ENCODE measurements at places on chromosomes 5 and 9. TPM values are rescaled to one million over a fixed set of nuclear protein-coding genes. Genes with fewer than 3 reads are reported as not detected.

The CXCL14 gene
- polyA plus RNA-seq, result 613 TPM

The C5orf22 gene
- 21.0 TPM for polyA plus RNA-seq

DNA sequence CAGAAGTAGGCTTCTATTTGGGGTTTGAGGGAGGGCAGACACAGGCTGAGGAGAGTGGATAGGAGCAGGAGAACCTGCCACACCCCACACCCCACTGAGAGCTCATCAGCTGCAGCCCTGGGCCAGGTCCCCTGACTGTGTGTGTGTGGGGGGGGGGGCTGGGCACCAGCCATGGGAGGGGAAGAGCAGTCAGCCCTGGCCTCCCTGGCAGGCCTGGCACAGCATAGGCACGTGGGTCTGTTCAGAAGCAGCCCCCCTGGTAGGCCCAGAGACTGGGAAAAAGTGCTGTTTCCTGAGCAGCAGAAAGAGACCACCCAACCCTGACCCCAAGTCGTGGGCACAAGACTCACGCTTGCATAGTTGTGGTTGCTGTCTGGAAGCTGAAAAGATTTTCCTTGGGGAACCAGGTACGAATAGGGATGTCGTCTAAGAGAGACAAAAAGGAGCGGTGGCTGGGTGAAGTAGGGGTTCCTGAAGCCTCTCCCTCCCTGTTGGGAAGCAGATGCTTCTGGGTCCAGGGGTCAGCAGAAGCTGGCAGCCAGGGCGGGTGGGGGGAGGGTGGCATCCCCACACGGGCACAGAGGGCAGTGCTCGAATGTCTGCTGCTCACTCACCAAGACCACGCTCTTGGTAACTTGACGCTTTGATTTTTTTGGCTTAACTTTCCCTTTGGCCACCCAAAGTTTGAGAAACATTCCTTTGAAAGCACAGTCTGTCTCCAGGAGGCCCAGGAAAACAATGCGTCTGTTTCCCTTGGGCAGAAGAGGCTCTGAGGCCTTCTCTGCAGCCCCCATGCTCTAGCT is 2.9 kb downstream of the NSMF start:
- H3K36me3 ChIP-seq, result no peaks in the 10 kb centered on the region
- DNase-seq, result no peak
- peaks cover 18% of the 10 kb centered on the region for H3K4me1 ChIP-seq
- no peak overlapping the region for H3K27ac ChIP-seq

- peaks cover 10% of the 10 kb centered on the region for H3K4me1 ChIP-seq
- H3K36me3 ChIP-seq, result no peaks in the 10 kb centered on the region
- no peak overlapping the region for H3K4me3 ChIP-seq
- no peaks in the 10 kb centered on the region for H3K27me3 ChIP-seq
These were observed 301.1 kb downstream of the NR3C1 start for GRCh38 chr5:143102411-143102810.

- H3K36me3 ChIP-seq, result no peaks in the 10 kb centered on the region
- no peak within 1 kb of the TSS for H3K27ac ChIP-seq
- DNase-seq, result no peak
These were observed at the start of gene PCDHB9 for GRCh38 chr5:141186897-141187512. PCDHB9 (plus strand) TSS chr5:141187161; CDS start chr5:141187319, 158 bp downstream.

- H3K27me3 ChIP-seq, result no peaks in the 10 kb centered on the region
- DNase-seq, result no peak
- no peak overlapping the region for H3K4me3 ChIP-seq
- H3K36me3 ChIP-seq, result no peaks in the 10 kb centered on the region
- peaks cover 9% of the 10 kb centered on the region for H3K4me1 ChIP-seq
- H3K27ac ChIP-seq, result no peak overlapping the region
These were observed 110.3 kb upstream of the PTCH1 start for GRCh38 chr9:95626885-95627558.

- no peaks in the 10 kb centered on the region for H3K36me3 ChIP-seq
- no peak overlapping the region for H3K4me3 ChIP-seq
- H3K4me1 ChIP-seq, result no peaks in the 10 kb centered on the region
- no peak overlapping the region for H3K27ac ChIP-seq
- H3K27me3 ChIP-seq, result no peaks in the 10 kb centered on the region
These were observed 541.2 kb upstream of the TRPC7 start for GRCh38 chr5:136906545-136906944.

- H3K27me3 ChIP-seq, result no peaks in the 10 kb centered on the region
- H3K4me3 ChIP-seq, result no peak overlapping the region
- H3K27ac ChIP-seq, result no peak overlapping the region
- H3K4me1 ChIP-seq, result no peaks in the 10 kb centered on the region
- DNase-seq, result no peak
These were observed 59.2 kb downstream of the ICE1 start for GRCh38 chr5:5481633-5482032.

DNA sequence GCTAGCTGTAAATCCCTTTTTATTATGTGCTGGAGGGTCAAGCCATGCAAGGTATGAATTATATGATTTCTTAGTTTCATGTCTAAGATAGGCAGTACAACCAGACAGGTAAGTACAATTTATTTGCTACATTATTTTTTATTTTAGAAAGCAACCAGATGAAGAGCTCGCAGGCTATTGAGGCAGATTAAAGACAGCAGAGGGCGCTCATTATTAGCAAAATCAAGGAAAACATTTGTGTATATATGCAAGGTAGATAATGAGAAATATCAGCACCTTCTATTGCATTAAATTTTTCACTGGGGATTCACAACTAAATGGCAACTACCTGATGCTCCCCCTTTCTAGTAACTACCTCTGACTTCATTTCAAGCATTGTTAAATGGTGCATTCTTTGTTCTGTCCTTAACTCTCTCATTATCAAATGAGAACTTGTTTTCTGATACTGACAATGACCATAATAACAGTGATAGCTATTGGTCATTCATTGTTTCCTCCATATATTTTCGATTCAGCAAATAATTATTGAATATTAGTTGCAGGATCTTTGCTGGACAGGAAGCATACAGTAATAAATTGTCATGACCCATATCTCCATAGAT is 8.6 kb downstream of the SCGB3A2 start:
- no peak overlapping the region for H3K27ac ChIP-seq
- DNase-seq, result no peak
- no peaks in the 10 kb centered on the region for H3K27me3 ChIP-seq
- peaks cover 7% of the 10 kb centered on the region for H3K4me1 ChIP-seq
- H3K36me3 ChIP-seq, result no peaks in the 10 kb centered on the region

DNA sequence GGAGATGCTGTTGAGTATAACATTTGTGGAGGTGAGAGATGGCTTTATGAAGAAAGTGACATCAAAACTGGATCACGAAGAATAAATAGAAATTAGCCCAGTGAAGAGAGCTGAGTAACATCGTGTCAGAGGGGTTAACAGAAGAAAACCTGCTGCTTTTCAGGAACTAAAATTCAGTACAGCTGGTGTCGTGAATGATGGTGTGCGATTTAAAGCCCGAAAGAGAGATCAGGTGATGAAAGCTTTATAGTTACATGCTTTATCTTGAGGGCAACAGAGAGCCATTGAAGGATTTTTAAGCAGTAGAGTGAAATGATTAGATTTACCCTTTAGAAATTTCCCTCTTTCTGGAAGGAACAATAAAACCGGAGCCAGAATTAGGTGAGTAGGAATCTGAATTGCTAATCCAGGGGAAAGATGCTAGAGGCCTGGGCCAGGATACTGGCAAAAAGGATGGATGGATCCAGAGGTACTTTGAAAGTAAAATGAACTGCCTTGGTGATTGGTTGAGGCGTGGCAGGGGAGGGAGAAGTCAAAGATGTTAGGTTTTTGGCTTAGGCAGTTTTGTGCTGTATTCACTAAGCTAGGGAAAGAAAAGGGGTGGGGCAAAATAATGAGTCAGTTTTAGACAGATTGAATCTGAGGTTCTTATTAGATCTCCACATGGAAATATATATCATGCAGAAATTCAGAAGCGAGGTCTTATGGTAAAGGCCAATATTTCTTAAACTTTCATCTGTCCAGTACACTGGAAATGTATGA is 3.4 kb downstream of the LRRC70 start:
- no peaks in the 10 kb centered on the region for H3K4me1 ChIP-seq
- H3K36me3 ChIP-seq, result no peaks in the 10 kb centered on the region
- H3K27me3 ChIP-seq, result no peaks in the 10 kb centered on the region

- H3K4me1 ChIP-seq, result peaks cover 4% of the 10 kb centered on the region
- no peak for DNase-seq
- H3K4me3 ChIP-seq, result no peak overlapping the region
- no peaks in the 10 kb centered on the region for H3K27me3 ChIP-seq
These were observed 28.0 kb upstream of the SLC2A8 start for GRCh38 chr9:127368852-127369402.

DNA sequence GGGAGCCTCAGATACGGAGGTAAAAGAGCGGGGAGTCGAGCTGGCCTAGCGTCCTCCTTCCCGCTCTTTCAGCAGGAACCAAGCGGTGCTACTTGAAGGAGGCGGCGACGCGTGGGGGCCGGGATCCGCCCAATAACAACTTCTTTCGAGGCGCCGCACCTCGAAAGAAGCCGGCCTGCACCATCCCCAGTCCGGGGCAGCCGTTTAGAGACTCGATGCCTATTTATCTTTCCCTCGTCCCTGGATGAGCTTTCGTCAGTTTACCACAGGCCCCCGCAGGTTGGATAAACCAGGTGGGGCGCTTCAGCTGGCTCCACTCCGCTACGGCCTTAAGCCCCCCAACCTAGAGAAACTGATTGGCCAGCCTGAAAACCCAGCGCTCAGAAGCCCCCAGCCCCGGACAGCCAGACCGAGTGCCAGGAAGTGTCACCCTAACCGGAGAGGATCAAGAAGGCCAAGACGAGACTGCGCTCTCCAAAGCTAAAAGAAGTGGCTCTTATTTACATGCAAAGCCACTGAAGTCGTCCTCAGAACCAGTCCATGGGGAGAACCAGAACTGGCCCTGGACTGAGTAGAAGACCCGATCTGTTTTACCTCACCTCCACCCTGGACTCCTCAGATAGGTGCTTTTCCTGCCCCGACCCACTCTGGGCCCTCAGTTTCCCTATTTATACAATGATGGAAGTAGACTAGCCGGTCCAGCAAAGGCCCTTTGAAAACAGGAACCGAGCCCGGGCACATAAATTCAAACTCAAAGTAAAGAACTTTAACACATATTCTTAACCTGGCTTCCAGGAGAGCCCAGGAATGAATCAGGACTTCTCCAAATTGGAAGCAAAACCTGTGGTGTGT is 1.4 kb downstream of the HAND1 start:
- peaks cover 97% of the 10 kb centered on the region for H3K27me3 ChIP-seq
- H3K36me3 ChIP-seq, result no peaks in the 10 kb centered on the region

GRCh38 chr9:121122246-121123032 is 47.7 kb downstream of the CNTRL start:
- DNase-seq, result no peak
- peaks cover 14% of the 10 kb centered on the region for H3K4me1 ChIP-seq
- peak overlapping the region; percentile 41 for H3K4me3 ChIP-seq
- no peaks in the 10 kb centered on the region for H3K36me3 ChIP-seq

- H3K36me3 ChIP-seq, result no peaks in the 10 kb centered on the region
- H3K4me3 ChIP-seq, result no peak overlapping the region
- H3K4me1 ChIP-seq, result no peaks in the 10 kb centered on the region
These were observed 202.9 kb downstream of the SGCD start for GRCh38 chr5:156529892-156530291.

- peaks cover 26% of the 10 kb centered on the region for H3K4me1 ChIP-seq
- H3K27ac ChIP-seq, result peak overlapping the region; percentile 98
- peak overlapping the region; percentile 97 for H3K4me3 ChIP-seq
- no peaks in the 10 kb centered on the region for H3K36me3 ChIP-seq
These were observed 1.6 kb downstream of the GTF3C4 start for GRCh38 chr9:132671620-132672412.

- H3K4me3 ChIP-seq, result no peak overlapping the region
- H3K27me3 ChIP-seq, result peaks cover 2% of the 10 kb centered on the region
- H3K36me3 ChIP-seq, result no peaks in the 10 kb centered on the region
- no peak overlapping the region for H3K27ac ChIP-seq
- no peak for DNase-seq
These were observed 11.9 kb downstream of the FAM240B start for GRCh38 chr9:38707885-38708637.
